ENCODE measurements at places on chromosomes 12 and 14. TPM values are rescaled to one million over a fixed set of nuclear protein-coding genes. Genes with fewer than 3 reads are reported as not detected.

The GARIN6 gene
- not detected for polyA plus RNA-seq

The TAS2R10 gene
- polyA plus RNA-seq = 1.1 TPM

The CCDC77 gene
- 9.7 TPM for polyA plus RNA-seq

DNA sequence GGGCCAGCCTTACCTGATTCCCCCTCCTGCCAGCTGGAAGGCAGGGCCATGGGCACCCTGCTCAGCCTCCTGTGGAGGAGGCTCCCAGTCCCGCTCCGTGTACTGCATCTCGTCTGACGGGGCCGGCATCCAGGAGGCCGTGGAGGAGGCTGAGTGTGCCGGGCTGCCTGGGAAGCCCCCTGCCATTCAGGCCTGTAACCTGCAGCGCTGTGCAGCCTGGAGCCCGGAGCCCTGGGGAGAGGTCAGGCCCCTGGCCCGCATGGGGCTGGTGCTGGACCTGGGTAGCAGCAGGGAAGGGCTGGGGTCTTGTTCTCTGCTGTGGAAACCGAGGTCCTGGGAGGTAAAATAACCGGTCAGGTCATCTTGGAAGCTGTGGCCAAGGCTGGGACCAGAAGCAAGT lies 16.4 kb downstream of the PAPLN start:
- DNase-seq = no peak

DNA sequence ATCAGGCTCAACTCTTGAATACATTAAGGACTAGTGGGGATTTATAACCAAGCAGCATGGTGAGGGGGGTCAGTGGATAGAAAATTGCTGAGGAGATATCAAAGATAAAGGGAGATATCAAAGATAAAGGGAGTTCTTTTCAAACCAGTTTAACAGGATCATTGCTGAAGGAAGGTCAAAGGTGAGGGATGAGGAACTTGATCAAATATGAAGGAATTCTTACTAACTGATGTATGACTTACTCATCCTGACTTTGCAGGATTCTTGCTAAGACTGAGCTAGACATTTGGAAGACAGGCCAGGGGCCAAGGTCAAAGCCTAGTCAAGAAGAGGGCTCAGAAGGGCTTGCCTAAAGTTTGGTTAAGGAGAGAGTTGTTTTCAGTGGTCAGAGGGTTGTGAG lies 4.8 kb downstream of the ABHD4 start:
- DNase-seq = no peak

DNA sequence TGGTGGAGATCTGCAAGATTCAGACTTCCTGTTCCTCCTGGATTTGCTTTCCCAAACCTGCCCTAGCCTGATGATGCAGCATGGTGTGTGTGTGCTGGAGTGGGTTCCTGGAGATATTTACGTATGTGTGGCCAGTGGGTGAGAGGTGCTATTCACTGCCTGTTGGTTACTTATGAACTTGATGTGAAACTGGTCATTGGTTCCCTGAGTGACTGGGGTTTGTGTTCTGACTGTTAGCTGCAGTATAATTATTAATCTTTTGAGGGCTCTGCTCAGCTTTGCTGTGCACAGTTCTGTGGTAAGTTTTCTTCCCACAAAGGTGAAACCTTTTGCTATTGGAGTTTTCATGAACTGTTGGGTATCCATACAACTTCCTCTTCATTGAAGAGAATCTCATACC lies 541.8 kb upstream of the FBXO33 start:
- DNase-seq = no peak

GRCh38 chr14:98634043-98634820 lies 637.8 kb downstream of the BCL11B start:
- DNase-seq = no peak

- DNase-seq = no peak
These were observed 38.8 kb downstream of the TMEM63C start for GRCh38 chr14:77220246-77221017.

Measured in forelimb muscle (tissue), 1 donor.